ENCODE measurements at places on chromosomes 12 and 14.
A peak's percentile ranks its signal among the peaks of the same experiment; 100 is the strongest.

DNA sequence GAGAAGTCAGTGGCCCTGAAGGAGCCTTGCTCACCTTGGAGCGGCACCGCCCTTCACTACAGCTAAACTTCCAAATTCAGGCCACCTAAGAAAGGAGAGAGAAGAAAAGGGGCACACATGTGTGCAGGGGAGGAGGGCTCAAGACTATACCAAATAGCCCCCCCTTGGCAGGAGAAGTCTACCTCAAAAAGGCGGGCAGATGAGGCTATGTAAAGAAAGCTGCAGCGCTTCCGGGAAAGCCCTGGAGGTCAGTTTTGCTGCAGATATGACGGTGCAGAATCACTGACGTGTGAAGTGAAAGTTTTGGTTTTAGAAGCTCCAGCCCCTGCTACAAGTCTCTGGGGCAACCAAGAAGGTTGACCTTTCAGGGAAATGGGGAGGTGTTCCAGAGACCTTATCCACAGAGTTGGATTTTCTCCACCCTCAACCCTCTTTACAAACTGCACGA, 48.2 kb upstream of the PNMA1 start:
- no peak for DNase-seq

- DNase-seq: no peak
Observed at GRCh38 chr12:14505626-14506596, 61.8 kb downstream of the PLBD1 start.

DNA sequence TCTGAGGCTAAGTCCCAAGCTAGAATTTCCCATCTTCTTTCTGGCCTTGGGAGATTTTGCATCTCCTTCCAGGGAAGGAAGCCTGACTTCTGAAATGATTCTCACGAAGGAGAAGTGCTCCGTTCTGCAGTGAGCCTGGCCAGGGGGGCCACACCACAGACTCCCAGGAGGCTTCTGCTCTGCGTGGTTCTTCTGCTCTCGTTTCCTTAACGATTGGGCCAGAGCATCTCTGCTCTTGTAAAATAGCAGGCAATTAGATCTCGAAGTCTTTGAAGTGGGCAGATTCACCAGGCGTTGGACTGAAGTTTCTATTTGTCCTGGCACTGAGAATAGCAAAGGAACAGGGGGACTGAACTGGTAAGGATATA, 6.7 kb upstream of the BATF start:
- DNase-seq: no peak

- DNase-seq: no peak
Observed at GRCh38 chr12:6772331-6772695, at the start of gene LAG3. LAG3 (plus strand) TSS chr12:6772520; CDS start chr12:6772853, 333 bp downstream.

DNA sequence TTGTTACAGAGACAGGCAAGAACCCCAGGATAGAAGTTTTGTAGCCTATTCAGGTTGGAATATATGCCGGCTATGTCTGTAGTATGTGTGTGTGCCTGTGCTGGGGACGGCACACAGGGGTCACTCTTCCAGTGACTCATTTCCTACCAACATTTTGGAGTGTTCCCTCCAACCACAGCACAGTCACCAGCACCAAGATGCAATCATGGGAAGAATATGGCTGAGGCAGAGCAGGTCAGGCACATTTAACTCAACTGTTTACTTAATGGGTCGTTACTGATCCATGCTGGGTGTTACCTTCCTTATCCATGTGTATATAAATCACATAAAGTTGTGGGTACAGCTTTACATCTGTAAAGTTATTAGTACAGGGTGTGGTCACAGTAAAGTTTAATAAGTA, 178.3 kb downstream of the PRKD1 start:
- DNase-seq: peak; percentile 33

- DNase-seq: no peak
Observed at GRCh38 chr12:40635141-40635731, 57.0 kb upstream of the CNTN1 start.

DNA sequence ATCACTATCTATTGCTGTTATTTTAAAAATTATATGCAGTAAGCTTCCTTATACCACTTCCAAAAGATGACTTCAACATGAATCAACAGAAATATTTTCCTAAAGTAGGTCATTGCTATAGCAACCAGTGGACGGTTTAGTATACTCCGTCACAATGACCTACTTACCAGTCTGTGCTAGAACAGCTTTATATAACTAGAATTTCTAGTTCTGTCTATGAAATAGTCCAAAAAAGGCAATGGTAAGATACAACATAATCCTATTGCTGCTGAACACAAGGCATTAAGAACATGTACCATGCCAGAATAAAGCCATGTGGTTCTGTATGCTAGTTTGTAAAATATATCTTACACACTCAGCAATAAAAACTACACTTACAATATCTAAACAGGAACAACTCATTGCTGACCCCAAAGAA, 40.7 kb upstream of the MTERF2 start:
- DNase-seq: peak; percentile 90

DNA sequence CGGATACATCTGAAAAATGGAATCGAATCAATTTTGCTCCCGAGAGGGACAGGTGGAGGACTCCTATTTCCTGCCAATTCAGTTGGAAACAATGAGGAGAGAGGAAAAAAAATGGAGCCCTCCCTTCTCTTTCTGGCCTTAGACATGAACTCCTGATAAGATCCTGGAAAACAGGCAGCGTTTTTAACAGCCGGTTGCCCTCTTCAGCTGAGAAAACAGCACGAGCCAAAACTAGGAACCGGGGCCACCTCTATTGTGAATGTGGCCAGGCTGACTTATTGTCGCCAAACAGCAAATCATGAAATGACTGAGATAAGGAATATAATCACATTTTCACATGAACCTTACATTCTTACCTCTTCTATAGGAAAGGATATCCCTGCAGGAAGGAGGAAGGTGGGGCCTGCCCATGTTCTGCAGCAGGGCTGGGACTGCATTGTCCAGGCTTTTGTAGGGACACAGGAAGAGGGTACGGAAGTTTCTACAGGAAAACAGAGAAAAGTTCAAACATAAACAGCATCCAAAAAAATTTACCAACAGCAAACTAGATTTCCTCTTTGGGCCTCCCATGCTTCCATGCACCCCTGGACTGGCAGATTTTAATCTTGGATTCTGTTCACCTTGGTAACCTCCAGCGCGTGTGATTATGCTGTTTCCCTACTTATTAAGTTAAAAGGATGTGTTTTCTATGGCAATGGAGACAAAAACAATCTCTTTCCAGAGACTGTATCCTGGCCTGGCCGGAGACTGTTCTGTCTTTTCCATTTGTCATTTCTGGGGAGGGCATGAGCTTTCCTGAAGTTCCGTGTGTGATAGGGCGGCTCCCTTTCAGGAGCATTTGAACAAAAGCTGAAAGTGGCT, 29.0 kb upstream of the ELK3 start:
- no peak for DNase-seq

GRCh38 chr12:48817873-48818830, at the start of gene CACNB3:
CACNB3 (plus strand) TSS chr12:48818496; CDS start chr12:48818930, 434 bp downstream.
- DNase-seq: peak; percentile 66

DNA sequence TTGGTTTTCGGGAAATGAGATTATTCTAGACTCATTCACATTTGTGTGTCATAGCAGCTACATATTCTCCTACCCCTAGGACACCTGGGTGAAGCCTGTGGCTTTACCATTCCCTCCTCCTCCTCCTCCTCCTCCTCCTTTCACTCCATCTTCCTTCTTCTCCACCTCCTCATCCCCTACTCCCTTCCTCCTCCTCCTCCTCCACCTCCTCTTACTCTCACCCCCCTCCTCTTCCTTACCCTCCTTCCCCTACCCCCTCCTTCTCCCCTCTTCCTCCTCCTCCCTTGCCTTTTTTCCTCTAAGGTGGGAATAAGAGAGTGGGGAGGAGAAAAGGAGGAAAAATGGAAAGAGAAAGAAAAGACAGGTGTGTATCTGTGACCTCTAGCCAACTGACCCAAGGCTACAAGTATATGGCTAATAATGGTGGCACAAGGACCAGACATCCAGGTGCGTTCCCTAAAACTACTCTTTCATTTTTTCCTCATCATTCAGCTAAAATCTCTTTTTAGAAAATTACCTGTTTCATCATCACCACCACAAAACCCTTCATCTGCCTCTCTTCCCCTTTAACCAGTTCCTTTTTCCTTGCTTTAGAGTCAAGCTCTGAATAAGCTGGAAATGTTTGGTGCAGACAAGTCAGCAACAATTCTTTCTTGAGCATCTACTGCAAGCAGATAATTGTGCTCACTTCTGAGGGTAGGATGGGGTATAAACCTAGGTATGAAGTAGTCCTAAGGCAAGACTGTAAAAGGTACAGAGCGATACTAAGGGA, 149.8 kb upstream of the FOXN3 start:
- no peak for DNase-seq

GRCh38 chr12:16515666-16516065, 90.3 kb downstream of the LMO3 start:
- DNase-seq: no peak

- no peak for DNase-seq
Observed at GRCh38 chr14:51805541-51805940, 54.9 kb upstream of the GNG2 start.

All from muscle of back (tissue), 13 donors.